Ovary (tissue), 10 donors: ENCODE measurements at places on chromosomes 2 and 18. TPM values are rescaled to one million over a fixed set of nuclear protein-coding genes. Genes with fewer than 3 reads are reported as not detected.

- no peaks in the 10 kb centered on the region for H3K27me3 ChIP-seq
- no peak overlapping the region for H3K4me3 ChIP-seq
- H3K36me3 ChIP-seq = no peaks in the 10 kb centered on the region
Observed at GRCh38 chr2:128643221-128644065, 324.8 kb upstream of the HS6ST1 start.

GRCh38 chr2:105571445-105571987 lies 172.7 kb upstream of the FHL2 start:
- H3K27ac ChIP-seq = no peak overlapping the region
- no peak for DNase-seq
- H3K4me3 ChIP-seq = no peak overlapping the region
- H3K27me3 ChIP-seq = no peaks in the 10 kb centered on the region

DNA sequence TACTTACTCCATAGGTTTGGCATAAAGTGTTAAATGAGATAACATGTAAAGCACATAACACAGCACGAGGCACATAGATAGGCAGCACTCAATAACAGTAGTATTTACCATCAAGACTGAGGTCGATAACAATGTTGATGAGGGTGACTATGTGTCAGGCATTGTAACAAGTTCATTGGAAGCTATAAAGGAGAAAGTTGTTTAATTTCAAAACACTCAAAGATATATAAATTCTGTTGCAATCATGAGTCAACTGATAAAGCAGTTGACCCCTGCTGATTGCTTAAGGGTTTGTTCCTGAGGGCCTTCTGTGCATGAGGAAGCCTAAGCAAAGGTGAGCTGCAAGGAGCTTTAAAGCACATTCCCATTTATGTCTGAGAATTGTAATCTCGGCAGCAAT lies 760.5 kb downstream of the SATB2 start:
- no peak overlapping the region for H3K4me3 ChIP-seq
- peaks cover 2% of the 10 kb centered on the region for H3K27me3 ChIP-seq
- no peaks in the 10 kb centered on the region for H3K4me1 ChIP-seq
- no peak overlapping the region for H3K27ac ChIP-seq

GRCh38 chr2:101089942-101090799 lies 61.0 kb downstream of the TBC1D8 start:
- DNase-seq = no peak
- no peaks in the 10 kb centered on the region for H3K36me3 ChIP-seq
- H3K4me3 ChIP-seq = no peak overlapping the region
- no peaks in the 10 kb centered on the region for H3K27me3 ChIP-seq
- H3K4me1 ChIP-seq = no peaks in the 10 kb centered on the region
- no peak overlapping the region for H3K27ac ChIP-seq

GRCh38 chr2:201994973-201995638 lies 38.5 kb upstream of the FZD7 start:
- no peaks in the 10 kb centered on the region for H3K27me3 ChIP-seq
- no peaks in the 10 kb centered on the region for H3K36me3 ChIP-seq
- no peak overlapping the region for H3K27ac ChIP-seq
- no peak for DNase-seq

GRCh38 chr2:191804766-191805165 lies 42.1 kb downstream of the CAVIN2 start:
- no peaks in the 10 kb centered on the region for H3K36me3 ChIP-seq
- no peak overlapping the region for H3K27ac ChIP-seq
- no peaks in the 10 kb centered on the region for H3K27me3 ChIP-seq
- H3K4me1 ChIP-seq = no peaks in the 10 kb centered on the region

- DNase-seq = peak; percentile 44
- peaks cover 7% of the 10 kb centered on the region for H3K4me1 ChIP-seq
- H3K27ac ChIP-seq = no peak overlapping the region
Observed at GRCh38 chr2:219119422-219120043, 41.1 kb downstream of the NHEJ1 start.

DNA sequence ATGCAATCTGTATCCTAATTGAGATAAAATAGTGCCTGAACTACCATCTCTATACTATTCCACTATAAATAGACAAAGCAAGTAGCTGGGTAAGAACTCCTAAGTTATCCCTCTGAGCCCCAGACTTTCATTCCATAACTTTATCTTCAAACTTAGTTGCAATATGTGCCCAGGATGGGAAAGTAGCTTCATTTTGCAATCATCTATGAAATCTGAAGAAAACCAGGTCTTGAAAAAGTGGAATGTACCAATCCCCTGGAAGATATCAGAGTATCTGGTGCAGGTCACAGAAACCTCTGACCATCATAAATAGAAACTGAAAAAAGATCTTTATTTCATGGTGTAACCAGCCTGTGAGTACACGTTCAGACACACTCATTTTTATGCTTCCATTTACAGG lies 78.1 kb upstream of the TMEM178A start:
- no peak for DNase-seq
- no peaks in the 10 kb centered on the region for H3K36me3 ChIP-seq
- no peaks in the 10 kb centered on the region for H3K27me3 ChIP-seq
- no peak overlapping the region for H3K4me3 ChIP-seq
- H3K4me1 ChIP-seq = no peaks in the 10 kb centered on the region

DNA sequence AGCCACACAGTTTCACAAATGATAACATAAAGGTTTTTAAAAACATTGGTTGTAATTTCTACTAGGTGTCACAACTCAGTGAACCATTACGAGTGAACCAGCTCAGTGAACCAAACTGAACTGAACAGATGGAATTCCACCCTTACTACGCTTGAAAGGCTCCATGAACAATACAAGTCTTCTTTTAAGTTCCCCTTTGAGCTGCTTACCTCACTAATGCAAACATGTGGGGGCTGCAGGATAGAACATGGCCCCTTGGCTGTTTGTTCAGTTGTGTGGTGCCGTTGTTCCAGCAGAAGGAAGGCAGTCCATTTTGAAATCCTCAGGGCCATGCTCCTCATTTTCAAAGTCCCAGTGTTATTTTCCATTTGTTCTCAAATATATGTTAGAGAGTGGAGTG lies 30.7 kb upstream of the KLHL14 start:
- DNase-seq = no peak
- H3K36me3 ChIP-seq = no peaks in the 10 kb centered on the region
- H3K27ac ChIP-seq = no peak overlapping the region
- H3K27me3 ChIP-seq = no peaks in the 10 kb centered on the region
- no peaks in the 10 kb centered on the region for H3K4me1 ChIP-seq

- H3K4me3 ChIP-seq = no peak overlapping the region
- H3K4me1 ChIP-seq = no peaks in the 10 kb centered on the region
- H3K27me3 ChIP-seq = no peaks in the 10 kb centered on the region
- no peak overlapping the region for H3K27ac ChIP-seq
Observed at GRCh38 chr2:233178994-233179847, 72.3 kb upstream of the ATG16L1 start.

- H3K27ac ChIP-seq = no peak overlapping the region
- no peak for DNase-seq
- H3K4me1 ChIP-seq = no peaks in the 10 kb centered on the region
- H3K4me3 ChIP-seq = no peak overlapping the region
- no peaks in the 10 kb centered on the region for H3K36me3 ChIP-seq
- H3K27me3 ChIP-seq = no peaks in the 10 kb centered on the region
Observed at GRCh38 chr2:99398303-99398702, 61.1 kb downstream of the EIF5B start.

DNA sequence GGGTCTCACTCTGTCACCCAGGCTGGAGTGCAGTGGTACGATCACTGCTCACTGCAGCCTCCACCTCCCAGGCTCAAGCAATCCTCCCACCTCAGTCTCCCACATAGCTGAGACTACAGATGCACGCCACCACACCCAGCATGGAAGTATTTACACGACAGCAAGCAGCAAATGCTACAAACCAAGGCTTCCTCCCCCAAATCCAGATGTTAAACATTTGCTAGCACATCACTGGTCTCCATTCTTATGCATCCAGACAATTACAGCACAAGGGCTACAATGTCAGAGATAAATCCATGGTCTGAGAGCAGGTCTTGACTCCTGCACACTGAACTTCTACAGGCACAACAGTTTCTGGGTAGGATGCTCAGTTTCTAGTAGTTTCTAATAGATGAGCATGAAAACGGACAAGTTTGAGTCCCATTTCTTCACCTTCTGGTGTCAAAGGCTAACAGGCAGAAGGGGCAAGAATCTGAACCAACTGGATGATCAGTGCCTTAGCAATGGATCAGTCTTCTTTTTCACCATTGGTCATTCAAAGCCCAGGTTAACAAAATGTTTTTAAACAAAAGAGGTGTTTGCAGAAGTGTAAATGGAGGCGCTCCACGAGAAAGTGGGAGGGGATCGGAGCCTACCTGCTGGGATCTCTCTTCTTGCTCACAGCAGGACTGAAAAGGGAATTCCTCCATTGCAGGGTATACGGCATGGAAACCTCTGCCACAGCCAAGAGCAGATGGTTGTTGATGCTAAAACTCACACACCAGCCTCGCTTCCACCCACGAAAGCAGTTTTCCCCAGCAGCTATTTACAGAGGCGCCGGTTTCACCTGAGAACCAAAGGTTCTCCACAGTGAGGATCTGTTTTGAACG lies 135.0 kb upstream of the ARL4C start:
- no peak for DNase-seq
- H3K27ac ChIP-seq = no peak overlapping the region
- no peak overlapping the region for H3K4me3 ChIP-seq
- no peaks in the 10 kb centered on the region for H3K27me3 ChIP-seq
- H3K36me3 ChIP-seq = no peaks in the 10 kb centered on the region

SPATA3 gene
- not detected for total RNA-seq

FOXD4L1 gene
- total RNA-seq = 0.12 TPM

SLC16A14 gene
- total RNA-seq = 16.0 TPM

NEUROD1 gene
- not detected for total RNA-seq
